Tibial artery (tissue), 4 donors: ENCODE measurements at places on chromosomes 5 and 9.
A peak's percentile ranks its signal among the peaks of the same experiment; 100 is the strongest.

GRCh38 chr9:79346350-79347020 lies 225.3 kb upstream of the TLE4 start:
- DNase-seq = no peak

DNA sequence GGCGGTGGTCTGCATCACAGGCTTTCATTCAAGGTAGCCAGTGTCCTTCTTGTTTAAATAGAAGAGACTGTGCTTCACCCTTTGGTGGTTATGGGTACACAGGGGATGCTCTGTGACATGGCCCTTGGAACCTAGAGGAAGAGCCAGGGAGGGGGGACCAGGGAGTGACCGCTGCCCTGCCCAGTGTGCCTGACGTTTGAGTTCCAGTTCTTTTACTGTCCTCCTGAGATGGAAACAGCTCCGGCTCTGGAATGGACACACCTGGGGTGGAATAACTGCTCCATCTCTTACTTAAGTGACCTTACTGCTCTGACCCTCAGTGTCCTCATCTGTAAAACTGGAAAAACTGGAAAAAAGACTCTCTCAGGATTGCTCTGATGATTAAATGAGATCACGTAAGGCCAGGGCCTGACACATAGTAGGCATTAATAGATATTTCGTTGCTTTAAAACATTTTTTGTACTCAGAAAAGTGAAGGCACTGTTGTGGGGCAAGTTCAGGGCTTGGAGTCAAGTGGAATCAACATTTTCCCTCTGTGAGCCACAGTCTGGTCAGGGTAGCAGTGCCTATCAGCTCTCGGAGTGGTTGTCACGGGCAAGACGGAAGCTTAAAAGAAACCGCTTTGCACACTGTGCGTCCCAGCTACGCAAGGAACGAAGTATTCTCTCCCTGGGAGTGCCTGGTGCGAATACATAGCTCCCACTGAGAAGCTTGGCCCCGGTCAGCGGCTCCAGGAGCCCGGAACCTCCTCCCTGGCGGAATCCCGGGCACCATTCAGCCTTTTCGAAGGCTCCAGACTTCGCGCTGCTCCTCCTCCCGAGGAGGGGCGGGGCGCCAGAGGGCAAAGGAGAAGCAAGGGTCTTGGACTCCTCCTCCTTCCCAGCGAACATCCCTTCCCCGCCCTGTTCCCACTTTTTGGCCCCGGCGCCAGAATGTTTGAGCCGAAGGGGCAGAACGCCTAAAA lies 5.8 kb downstream of the POU4F3 start:
- no peak for DNase-seq

DNA sequence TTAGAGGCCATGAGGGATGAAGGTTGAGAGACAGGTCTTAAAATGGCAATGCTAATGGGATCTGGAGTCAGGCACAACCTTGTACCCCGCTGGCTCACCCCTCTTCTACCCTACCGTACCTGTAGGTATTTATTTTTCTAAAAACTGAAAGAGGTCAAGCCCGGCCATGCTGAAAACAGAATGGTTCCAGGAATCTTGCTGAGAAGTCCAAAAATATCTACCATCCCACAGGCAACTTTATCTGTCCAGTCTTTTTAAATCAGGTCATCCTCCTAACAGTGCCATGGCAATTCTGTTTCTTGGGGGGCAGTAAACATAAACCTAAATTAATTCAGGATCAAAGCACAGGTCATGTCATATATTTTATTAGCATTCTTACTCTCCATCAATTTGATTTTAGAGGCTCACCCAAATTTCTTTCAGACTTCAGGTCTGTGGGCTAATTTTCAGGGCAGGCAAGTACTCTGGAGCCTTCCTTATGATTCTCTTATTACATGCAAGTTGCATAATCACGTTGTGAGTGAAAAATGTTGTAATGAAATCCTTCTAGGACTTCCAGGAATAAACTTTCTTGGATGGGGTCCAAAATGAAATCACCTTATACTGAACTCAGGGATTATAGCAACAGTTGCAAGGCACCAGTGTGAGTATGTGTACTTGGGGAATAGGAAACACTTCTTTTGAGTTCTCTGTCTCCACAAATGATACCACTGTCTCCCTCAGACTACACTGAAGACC lies 102.7 kb upstream of the NREP start:
- DNase-seq = no peak

DNA sequence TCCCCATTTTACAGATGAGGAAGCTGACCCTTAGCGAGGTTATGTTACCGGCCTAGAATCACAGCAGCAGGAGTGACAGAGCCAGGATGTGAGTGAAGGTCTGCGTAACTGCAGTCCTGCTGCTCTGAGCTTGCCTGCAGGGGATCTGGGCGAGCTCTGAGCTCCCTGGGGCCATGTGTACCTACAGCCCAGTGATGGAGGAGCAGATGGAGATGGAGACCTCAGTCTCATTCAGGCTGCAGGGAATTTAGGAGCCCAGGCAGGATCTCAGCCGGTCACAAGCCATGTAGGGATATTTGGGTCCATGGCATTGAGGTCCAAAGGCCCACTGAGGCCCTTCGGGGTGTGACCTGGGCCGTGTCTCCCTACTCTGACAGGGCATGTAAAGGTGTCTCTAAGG lies 170.6 kb downstream of the CACNA1B start:
- DNase-seq = no peak

- DNase-seq = no peak
These were observed 39.5 kb upstream of the GOLGA1 start for GRCh38 chr9:124980431-124980830.

- DNase-seq = no peak
These were observed 196.1 kb downstream of the ANXA1 start for GRCh38 chr9:73347720-73348119.

DNA sequence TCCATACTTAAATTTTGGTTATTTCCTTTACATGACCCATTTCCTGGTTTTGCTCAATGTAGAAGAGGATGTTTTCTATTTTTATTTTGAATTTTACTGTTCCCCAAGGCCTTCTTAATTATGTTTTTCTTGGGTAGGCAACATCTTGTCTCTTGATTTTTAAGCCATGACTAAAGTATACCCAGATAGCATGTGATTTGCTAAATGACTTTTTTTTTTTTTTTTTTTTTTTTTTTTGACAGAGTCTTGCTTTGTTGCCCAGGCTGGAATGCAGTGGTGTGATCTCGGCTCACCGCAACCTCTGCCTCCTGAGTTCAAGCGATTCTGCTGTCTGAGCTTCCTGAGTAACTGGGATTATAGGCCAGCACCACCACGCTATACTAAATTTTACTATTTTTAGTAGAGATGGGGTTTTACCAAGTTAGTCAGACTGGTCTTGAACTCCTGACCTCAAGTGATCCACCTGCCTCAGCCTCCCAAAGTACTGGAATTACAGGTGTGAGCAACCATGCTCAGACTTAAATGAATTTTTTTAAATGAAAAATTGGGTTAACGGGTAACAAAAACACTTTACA lies 198.6 kb upstream of the DAB2 start:
- DNase-seq = no peak

DNA sequence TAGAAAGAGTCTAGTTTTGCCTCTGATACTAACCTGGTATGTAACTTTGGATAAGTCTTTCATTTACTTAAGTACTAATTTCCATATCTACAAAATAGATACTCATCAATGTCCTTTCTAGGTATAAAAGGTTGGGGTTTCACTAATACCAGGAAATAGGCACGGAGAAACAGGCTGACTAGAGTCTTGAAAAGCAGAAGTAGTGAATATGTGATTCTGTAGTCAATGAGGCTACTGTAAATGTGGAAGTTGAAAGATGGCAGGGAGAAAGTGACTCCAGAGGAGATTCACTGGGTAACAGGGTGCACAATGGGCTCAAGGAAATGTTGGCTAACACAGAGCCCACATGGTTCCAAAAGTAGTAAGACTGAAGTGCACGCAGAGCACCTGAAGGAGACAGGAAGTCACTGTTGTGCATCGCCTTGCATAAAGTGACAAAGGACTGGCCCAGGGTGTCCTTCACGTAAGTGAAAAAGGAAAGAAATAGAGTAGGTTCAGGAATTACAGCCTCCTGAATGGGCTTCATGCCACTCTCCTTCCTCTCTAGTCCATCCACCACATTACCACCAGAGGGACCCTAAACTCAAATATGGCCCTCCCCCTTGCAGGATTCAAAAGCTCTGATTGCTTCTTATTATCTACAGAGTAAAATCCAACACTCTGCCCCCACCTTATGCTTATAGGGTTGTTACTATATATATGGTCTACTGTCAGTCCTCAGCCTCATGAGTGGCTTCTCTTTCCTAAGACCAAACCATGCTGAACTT lies 288.0 kb upstream of the SMARCA2 start:
- no peak for DNase-seq

DNA sequence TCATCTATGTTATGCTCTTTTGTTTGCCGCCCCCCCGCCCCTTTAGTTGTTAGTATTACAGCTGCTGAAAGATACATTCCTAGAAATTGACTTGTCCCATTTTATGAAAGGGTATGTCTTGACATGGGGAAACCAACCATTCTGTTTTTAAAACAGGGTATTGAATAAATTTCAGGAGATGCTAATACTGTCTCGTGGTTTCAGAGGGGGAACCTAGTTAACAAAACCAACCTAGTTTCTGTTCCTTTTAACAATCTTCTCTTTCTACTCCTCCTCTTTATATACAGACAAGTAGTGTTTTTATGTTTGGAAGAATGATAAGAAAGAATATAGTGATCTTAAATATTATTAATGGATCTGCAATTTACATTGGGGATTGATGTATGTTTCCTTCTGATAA lies 3.5 kb downstream of the PIP5K1B start:
- no peak for DNase-seq

GRCh38 chr9:97363661-97364299 lies 48.1 kb upstream of the TDRD7 start:
- no peak for DNase-seq

DNA sequence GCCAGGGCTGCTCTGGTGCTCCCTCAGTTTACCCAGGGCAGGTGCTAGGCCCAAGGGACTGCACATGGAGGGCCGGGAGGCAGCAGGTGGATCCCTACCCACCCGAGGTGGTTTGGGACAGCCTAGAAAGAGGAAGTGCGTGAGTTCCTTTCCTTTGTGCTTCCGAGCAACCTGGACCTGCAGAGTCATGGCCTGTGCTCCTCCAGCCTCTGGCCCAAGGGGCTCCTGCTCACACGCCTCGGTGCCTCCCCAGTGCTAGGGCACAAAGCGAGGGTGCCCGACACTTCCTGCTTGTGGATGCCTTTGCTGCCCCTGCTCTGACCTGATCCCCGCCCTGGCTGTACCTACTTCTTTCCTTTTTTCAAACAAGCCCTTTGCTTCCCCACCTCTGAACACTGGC lies 79.3 kb downstream of the RXRA start:
- no peak for DNase-seq

DNA sequence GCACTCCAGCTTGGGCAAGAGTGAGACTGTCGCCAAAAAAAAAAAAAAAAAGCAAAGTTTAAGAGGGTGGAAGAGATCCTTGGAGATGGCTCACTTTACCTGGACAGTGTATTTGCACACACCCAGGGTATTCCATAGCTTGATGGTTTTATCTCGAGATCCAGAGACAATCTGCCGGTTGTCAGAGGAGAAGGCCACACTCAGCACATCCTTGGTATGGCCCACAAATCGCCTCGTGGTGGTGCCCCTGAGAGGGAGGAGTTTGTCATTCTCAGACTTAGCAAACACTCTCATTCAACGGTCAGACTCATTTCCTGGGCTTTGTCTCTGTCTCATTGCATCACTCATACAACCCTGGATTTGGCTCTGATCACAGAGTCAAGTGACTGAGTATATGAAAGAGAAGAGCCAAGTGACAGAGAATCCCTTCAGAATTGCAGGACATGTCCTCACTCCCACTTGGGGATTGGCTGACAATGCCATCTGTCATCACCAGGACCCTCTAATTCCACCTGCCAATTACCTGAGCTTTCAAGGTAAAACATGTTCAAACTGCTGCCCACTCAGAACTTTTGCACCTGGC lies 2.2 kb downstream of the RACK1 start:
- peak; percentile 59 for DNase-seq
